ENCODE measurements at places on chromosomes 6 and 20. TPM values are rescaled to one million over a fixed set of nuclear protein-coding genes. Genes with fewer than 3 reads are reported as not detected.

ENPP3 gene
- not detected for total RNA-seq

CLPSL2 gene
- not detected for total RNA-seq

SLC24A3 gene
- total RNA-seq = not detected

SLC22A7 gene
- total RNA-seq = not detected

SERINC1 gene
- total RNA-seq = 50.5 TPM

GUCA1A gene
- not detected for total RNA-seq

HAO1 gene
- total RNA-seq = not detected

DLL1 gene
- total RNA-seq = 2.7 TPM

LINC00237 gene
- not detected for total RNA-seq

FABP7 gene
- not detected for total RNA-seq

CNR1 gene
- 0.07 TPM for total RNA-seq

MICA gene
- total RNA-seq = 31.0 TPM

DNA sequence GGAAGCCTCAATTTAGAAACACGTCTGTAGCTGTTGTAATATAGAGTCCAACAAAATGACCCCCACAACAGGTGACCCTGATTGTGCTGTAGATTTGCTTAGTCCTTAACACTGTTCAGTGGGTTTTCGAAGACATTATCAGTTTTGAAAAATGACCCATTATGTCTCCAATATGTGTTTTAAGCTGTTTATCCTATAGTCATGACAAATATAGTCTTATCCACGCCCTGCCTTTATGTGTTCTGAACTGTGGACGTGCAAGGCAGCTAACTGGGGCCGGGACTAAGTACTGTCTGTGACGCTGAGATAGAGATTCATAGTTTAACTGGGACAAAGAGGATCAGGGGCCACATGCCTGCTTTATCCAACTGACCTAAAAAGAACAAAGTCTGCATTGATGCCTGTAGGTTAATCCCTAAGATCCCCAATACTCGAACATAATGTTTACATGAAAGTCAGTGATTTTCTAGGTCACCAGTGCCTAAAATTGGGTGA is 192.4 kb downstream of the CD83 start:
- no peak for DNase-seq

DNA sequence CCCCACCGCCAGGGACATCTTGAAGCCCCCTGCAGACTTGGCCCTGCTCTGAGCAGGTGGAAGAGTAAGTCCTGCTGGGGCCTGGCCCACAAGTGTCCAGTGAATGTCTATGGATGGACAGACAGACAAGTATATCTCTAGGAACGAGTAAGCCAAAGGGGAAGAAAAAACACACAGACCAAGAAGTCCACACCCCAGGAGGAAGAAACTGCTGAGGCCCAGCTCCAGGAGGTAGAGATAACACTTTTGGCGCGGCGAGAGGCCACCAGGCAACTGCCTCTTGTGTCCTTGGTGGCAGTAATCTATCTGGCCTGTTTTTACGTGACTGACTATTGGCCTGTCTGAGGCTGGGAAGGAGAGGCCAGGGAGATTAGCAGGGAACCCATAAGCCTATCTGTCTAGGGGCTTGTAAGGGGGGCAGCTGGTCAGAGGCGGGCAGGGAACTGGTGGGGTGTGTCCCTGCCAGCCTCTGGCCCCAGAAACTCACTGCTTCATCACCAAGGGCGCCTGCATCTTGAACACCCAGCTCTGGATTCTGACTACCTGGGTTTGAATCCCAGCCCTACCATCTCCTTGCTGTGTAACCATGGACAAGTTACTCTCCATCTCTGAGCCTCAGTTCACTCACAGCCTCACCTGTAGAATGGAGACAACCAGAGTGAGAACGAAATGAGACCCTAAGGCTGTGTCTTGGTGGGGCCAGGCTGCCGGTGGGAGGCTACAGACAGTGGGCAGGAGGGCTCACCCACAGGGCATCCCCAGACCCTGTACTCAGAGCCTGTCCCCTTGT is 31.3 kb downstream of the C20orf203 start:
- no peak for DNase-seq

DNA sequence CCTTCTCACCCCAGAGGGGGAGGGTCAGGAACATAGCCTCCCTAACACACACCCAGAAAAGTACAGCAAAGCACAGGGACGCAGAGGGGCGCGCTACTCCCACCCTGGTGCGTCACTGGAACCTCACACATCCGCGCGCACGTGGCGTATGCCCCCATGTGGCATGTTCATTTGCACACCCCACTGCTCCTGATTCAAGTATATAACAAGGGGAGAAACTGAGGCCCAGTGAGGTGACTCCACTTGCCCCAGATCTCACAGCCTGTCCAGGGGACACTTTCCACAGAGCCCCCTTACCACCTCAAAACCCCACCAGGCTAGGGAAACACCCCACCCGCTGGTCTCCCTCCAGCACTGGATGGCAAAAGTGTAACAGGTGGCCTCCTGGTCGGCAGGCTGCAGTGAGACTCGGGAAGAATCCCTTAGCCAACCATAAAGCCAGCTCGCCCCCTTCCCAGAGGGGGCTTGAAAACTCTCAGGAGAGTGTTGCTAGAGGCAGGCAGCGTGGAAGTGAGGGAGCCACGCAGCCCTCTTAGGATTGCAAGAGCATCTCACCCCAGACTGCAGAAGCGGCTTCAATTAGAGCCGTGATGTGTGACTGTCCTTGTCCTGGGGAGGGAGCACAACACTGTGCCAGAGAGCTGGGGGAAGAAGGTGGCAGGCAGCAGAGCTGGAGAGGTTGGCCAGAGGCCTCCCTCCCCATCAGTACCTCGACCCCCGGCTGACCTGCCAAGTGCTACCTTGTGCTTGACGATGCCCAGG is at the start of gene GRM4:
Gene GRM4, minus strand, starts transcription at position 67 of the 762 bp plus-strand sequence. CDS start 12,591 bp downstream, outside the sequence.
- no peak for DNase-seq

DNA sequence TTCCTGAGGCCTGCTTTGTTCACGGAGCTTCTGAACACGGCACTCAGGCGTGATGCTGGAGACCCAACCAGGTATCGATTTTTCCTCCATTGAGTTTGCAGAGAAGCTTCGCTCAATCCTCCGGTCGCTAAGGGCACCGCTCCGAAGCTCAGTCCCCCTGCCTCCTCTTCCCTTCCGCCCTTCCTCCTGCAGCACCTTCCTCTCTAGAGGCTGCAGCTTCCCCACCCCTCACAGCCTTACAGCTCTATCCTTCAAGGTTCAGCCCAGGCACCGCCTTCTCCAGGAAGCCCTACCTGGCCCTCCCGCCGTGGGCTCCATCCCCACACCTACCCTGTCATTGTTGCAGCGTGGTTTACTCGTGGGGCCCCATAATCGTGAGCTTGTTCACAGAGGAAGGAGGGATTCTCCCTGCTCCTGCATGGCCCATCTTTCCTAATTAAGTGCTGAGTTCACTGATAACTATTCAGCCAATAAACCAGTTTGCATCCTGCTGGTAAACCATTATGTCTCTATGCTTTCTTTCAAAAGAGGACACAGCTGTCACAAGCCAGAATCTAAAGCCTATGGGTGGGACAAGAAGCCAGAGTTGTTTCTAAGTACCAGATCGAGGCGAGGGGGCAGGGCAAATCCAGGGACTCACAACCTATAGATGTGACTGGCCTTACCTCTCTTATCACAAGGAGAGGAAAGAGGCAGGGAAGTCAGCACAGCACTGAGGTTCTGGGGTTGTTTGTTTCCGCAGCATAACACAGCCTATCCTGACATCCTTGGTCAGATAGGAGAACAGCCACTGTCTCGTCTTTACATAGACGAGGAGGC is 152.0 kb downstream of the GRM4 start:
- DNase-seq = no peak

DNA sequence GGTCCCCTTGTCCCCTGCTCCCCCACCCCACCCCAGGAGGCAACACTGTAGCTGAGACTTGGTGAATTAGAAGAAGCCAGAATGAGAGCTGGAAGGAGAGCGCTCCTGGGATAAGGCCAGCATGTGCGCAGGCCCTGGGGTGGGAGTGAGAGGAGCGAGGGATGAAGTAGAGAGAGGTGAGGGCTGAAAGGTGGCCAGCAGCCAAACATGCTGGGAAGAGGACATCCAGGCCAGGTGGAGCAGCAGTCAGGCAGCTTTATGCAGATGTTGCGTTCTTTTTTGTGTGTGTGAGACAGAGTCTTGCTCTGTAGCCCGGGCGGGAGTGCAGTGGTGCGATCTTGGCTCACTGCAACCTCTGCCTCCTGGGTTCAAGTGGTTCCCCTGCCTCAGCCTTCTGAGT is 2.2 kb upstream of the BPIFB1 start:
- no peak for DNase-seq

DNA sequence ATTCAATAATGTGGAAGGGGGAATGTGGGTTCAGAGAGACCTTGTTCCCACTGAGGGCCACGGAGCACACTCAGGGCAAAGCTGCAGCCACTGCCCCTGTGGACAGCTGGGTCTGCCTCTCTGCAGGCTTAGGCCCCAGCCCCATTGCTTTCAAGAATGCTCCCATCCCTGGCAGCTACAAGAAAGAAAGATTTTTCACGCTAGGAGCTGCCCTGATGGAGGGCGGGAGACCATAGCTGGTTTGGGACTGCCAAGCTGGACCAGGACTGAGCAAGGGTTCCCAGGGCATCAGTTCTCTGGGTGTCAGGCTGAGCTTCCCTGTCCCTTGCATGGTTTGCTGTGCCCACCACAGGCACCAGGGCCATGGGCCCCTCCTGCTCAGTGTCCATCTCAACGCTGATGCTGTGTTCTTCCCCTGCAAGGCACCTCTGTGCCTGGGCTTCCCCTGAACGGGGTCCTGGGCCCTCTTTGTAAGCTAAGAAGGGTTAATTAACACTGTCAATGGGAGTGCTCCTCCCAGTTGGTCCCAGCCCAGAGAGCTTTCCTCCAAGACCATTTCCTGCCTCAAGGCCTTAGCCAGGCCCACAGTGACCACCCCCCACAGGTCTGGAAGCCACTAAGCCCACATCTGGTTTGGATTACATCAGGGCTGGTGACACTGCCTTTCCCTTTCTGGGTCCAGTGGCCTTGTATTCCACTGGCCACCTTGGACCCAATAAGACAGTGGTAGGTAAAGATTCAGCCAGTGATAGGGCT is 8.4 kb downstream of the FOXS1 start:
- DNase-seq = peak; percentile 63

GRCh38 chr20:1378735-1379125 is 14.1 kb downstream of the FKBP1A start:
- DNase-seq = no peak

DNA sequence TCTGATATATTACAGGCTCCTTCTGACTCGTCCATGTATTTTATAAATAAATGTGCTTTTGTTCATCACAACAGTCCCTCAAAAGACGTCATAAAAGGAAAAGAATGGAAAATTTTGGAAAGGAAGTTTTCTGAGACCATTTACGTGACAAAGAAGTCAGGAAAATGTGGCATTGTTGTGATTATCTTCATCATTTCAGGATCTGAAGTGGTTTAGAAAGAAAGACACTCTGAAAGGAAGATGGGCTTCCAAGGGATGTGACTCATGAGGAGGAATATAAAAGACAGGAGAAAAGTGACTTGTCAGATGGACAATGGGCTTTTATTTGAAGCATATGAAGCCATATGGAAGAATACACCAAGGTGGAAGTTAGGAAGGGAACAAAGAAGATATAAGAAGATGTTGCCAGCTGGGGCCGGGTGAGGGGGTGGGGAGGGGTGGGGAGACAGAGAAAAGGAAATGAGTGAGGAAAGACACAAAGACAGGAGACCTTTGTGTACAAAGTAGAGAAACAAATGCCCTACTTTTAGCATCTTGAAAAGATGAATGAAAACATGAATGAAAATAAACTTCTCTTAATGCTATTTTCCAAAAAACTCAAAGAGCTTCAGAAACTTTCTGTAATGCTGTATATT is 190.3 kb upstream of the PREP start:
- no peak for DNase-seq

GRCh38 chr20:57434390-57434700 is 43.1 kb downstream of the RBM38 start:
- no peak for DNase-seq

- no peak for DNase-seq
These were observed 5.2 kb downstream of the MBOAT1 start for GRCh38 chr6:20207088-20207418.

- no peak for DNase-seq
These were observed 94.5 kb downstream of the PTPRK start for GRCh38 chr6:128425856-128426255.

DNA sequence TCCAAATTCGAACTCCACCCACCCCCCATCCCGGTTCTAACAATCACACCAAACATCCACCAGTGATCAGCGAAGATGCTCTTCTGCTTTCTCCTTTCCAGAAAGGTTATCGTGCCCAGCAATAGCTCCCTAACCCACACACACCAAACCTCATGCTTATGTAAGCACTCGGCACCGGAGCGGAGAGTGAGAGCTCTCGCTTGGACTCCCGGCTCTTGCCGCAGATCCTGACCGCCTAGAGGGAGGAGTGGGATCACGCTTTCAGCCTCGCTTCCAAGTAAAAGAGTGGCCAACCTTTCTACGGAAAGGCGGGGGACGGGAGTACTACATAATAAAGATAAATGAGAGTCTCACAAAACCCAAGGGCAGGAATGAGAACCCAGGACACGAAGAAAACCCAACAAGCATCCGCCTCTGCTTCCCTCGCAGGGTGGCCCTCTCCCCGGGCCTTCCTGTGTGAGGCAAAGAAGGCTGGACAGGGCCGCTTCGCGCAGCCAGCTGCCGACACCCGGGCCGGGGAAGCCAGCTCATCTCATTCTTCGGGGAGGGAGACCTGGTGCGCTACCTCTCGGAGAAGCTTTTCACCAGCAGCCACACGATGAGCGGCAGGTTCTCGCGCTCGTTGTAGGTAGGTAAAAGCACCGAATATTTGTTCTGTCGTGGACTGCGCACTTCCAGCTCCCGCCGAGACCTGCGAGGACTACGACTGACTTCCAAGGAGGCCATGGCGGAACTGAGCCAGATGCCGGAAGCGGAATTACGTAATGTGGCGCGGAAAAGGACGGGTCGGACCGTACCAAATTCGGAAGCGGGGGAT is at the start of gene DPM1:
Gene DPM1, minus strand, starts transcription at position 735 of the 817 bp plus-strand sequence. Its CDS starts 9 bp downstream, at position 726.
- peak; percentile 88 for DNase-seq

DNA sequence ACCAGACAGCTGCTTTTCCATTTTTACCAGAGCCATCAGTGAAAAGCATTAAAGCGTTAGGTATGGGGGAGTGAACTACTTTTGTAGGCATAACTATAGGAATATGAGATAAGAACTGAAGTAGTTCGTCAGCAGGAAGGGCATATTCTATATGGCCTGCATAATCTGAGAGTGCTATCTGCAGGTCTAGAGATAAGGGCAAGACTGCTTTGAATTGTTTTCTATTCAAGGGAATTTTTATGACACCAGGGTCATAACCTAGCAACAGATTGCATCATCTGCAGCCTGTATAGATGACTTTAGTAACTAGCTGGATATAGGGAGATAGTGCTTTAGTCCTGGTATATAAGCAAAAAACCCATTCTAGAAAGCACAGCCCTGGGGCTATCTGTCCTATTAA is 437.3 kb upstream of the HTR1E start:
- DNase-seq = no peak

- no peak for DNase-seq
These were observed 19.6 kb downstream of the RRBP1 start for GRCh38 chr20:17662333-17663039.

GRCh38 chr6:151197556-151197955 is 42.2 kb upstream of the AKAP12 start:
- no peak for DNase-seq

- DNase-seq = no peak
These were observed 164.0 kb upstream of the RUNX2 start for GRCh38 chr6:45163952-45164766.

- no peak for DNase-seq
These were observed 36.5 kb downstream of the ENPP1 start for GRCh38 chr6:131844243-131844841.

GRCh38 chr20:3557237-3557785 is 86.5 kb downstream of the ATRN start:
- no peak for DNase-seq

GRCh38 chr6:80022803-80023202 is 18.4 kb downstream of the TTK start:
- DNase-seq = no peak
